ENCODE measurements at places on chromosomes 5 and 9. TPM values are rescaled to one million over a fixed set of nuclear protein-coding genes. Genes with fewer than 3 reads are reported as not detected.

Gene MYMK
- total RNA-seq, result not detected

Gene TMC1
- not detected for total RNA-seq

Gene SCGB3A2
- total RNA-seq, result not detected

Gene TTC16
- not detected for total RNA-seq

Gene CNTFR
- not detected for total RNA-seq

Gene SLC6A7
- total RNA-seq, result not detected

Gene GFM2
- 22.6 TPM for total RNA-seq

Gene SPAG8
- total RNA-seq, result 5.4 TPM

Gene SLC36A2
- total RNA-seq, result not detected

Gene DTWD2
- total RNA-seq, result 6.0 TPM

Gene PCDHA5
- total RNA-seq, result not detected

Gene MGAT1
- total RNA-seq, result 144 TPM

Gene RNF224
- total RNA-seq, result not detected

Gene IL9
- not detected for total RNA-seq

Gene CDH9
- total RNA-seq, result not detected

Gene PAM
- 34.8 TPM for total RNA-seq

Gene CCL27
- total RNA-seq, result not detected

Gene ADAMTS6
- total RNA-seq, result 12.3 TPM

Gene CA9
- total RNA-seq, result not detected

Gene SPINK7
- not detected for total RNA-seq

Gene RANBP3L
- not detected for total RNA-seq

Gene CARTPT
- total RNA-seq, result not detected

Gene CD72
- total RNA-seq, result 110 TPM

Gene PRDM12
- total RNA-seq, result not detected

Gene RXRA
- 6.7 TPM for total RNA-seq

Gene GARNL3
- 12.6 TPM for total RNA-seq

Gene FAT2
- total RNA-seq, result not detected

Gene BAAT
- not detected for total RNA-seq

Gene IFNA13
- not detected for total RNA-seq

Gene PRELID2
- total RNA-seq, result 2.7 TPM

Gene CDC20B
- not detected for total RNA-seq

Gene TEX48
- not detected for total RNA-seq

Gene LRRC19
- not detected for total RNA-seq

Gene PCDHGB2
- total RNA-seq, result 3.3 TPM

Gene PLEKHG4B
- 0.10 TPM for total RNA-seq

Gene COL15A1
- total RNA-seq, result not detected

Gene IRX1
- total RNA-seq, result not detected

Gene PKN3
- 4.2 TPM for total RNA-seq

Gene CDH10
- total RNA-seq, result not detected

Gene PNPLA7
- total RNA-seq, result 22.6 TPM

Gene ZDHHC11B
- 0.52 TPM for total RNA-seq

Gene TENT4A
- 65.3 TPM for total RNA-seq

Gene DRD1
- not detected for total RNA-seq

Gene SLC22A4
- total RNA-seq, result 0.27 TPM

Gene PRRC1
- 33.7 TPM for total RNA-seq

Gene SMIM33
- total RNA-seq, result not detected

Gene ARHGEF37
- total RNA-seq, result 1.1 TPM

Gene PCDHGA10
- total RNA-seq, result 1.9 TPM

Gene GPX8
- not detected for total RNA-seq

Gene APBA1
- 0.34 TPM for total RNA-seq
